ENCODE measurements at places on chromosomes 2 and 18.
A peak's percentile ranks its signal among the peaks of the same experiment; 100 is the strongest.

- peaks cover 29% of the 10 kb centered on the region for H3K4me1 ChIP-seq
- no peaks in the 10 kb centered on the region for H3K36me3 ChIP-seq
- no peak for DNase-seq
- no peak overlapping the region for H3K4me3 ChIP-seq
- H3K27me3 ChIP-seq = no peaks in the 10 kb centered on the region
Measured at GRCh38 chr2:43448822-43449110, 147.1 kb downstream of the THADA start.

- H3K4me1 ChIP-seq = peaks cover 52% of the 10 kb centered on the region
- DNase-seq = no peak
- no peaks in the 10 kb centered on the region for H3K36me3 ChIP-seq
- H3K27ac ChIP-seq = peak overlapping the region; percentile 73
- H3K4me3 ChIP-seq = peak overlapping the region; percentile 65
Measured at GRCh38 chr2:25981596-25982272, 563 bp downstream of the KIF3C start.

DNA sequence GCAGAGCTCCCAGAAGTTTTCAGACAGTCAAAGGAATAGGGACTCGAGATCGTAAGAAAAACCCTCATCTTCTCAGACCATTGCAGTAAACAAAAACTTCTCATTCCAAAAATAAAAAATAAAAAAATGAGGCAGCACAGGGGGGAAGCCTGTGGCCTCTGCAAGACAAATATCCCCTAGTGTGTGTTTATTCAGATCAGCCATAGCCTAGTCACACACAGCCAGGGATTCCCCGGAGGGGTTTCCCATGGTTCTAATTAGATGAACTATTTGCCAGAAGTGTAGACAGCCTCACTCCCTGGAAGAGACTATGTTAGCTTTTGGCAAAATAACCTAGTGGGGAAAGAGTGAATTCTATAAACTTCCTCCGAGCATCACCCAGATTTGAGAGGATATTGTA lies 122.9 kb upstream of the KLF7 start:
- no peaks in the 10 kb centered on the region for H3K36me3 ChIP-seq
- H3K4me1 ChIP-seq = peaks cover 27% of the 10 kb centered on the region
- H3K4me3 ChIP-seq = no peak overlapping the region
- DNase-seq = no peak
- H3K27ac ChIP-seq = no peak overlapping the region
- no peaks in the 10 kb centered on the region for H3K27me3 ChIP-seq

DNA sequence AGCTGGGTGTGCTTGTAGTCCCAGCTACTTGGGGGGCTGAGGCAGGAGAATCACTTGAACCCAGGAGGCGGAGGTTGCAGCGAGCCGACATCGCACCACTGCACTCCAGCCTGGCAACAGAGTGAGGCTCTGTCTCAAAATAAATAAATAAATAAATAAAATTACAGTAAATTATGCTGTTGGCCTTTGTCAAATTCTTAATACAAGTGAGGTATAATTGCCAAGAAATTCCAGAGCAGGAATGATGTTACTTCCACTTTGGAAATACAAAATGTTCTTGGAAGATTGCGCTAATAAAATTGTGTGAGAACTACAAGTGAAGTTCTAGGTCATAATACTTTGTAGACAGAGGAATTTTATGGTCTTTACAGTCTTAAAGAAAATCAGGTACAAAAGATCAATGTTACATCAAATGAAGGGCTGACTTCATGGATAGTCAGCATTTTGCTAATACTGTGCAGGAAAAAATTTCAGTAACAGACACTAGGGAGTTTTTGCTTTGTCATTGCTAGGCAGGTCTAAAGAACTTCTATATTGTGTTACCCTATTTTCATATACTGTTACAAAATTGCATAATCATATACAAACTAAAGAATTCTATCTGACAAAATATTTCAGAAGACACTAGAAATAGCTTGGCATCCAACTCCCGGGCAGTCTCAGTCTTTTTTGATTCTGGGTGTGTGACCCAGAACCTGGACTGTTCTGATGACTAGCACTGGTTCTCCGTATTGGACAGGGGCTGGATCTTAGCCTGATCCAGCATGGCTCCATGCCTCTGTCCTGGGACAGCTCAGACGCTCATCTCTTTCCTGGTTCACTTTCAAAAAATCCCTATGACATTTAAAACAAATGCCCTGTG lies 76.0 kb upstream of the STK17B start:
- no peaks in the 10 kb centered on the region for H3K27me3 ChIP-seq
- H3K27ac ChIP-seq = no peak overlapping the region
- no peak for DNase-seq

DNA sequence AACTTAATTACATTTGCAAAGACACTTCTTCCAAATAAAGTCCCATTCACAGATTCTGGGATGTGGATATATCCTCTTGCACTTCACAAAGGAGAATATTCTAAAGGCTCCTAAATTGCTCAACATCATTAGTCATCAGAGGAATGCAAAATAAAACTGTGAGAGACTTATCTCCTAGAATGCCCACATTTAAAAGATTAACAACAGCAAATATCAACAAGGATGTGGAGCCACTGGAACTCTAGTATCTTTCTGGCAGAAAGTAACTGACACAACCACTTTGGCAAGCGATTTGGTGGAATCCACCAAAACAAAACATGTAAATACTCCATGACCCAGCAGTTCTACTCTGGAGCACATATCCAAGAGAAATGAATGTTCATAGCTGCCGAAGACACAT lies 4.6 kb downstream of the NEU2 start:
- H3K4me1 ChIP-seq = no peaks in the 10 kb centered on the region
- DNase-seq = no peak
- H3K27ac ChIP-seq = no peak overlapping the region
- no peaks in the 10 kb centered on the region for H3K27me3 ChIP-seq

DNA sequence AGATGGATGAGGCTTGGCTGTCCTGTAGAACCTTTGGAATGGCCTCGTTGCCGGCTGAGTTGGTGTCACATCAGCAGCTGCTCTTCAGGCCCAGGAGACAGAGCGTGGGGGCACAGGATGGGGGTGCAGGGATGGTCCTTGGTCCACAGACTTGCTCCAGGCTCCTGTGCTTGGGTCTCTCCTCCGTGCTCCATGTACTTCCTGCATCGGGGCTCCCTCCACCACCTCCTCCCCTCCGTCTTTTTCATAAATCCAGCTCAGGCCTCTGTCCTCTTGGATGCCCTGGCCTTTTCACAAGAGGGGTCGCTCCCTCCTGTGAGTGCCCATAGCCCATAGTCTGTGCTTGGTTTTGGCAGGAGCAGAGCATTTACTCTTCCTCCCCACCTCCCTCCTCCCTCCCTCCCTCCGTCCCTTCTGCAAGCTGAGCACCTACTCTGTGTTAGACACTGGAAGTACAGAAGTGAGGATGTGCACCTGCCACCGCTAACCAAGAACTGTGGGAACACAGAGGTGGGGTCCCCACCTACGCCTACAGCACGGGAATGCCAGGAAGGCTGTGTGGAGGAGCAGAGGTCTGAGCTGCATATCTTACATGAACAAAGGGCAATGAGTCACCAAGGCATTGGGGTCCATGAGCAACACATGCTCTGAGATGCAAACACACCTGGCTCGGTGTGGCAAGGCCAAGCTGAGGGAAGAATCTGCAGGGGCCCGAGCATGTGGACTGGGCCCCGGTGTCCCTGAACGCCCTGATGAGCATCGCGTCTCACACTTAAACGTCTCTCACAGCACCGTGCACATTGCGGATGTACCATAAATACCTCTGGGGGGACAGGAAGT lies 458.7 kb upstream of the HS6ST1 start:
- H3K4me1 ChIP-seq = no peaks in the 10 kb centered on the region
- H3K36me3 ChIP-seq = no peaks in the 10 kb centered on the region
- H3K27ac ChIP-seq = no peak overlapping the region
- no peak overlapping the region for H3K4me3 ChIP-seq

DNA sequence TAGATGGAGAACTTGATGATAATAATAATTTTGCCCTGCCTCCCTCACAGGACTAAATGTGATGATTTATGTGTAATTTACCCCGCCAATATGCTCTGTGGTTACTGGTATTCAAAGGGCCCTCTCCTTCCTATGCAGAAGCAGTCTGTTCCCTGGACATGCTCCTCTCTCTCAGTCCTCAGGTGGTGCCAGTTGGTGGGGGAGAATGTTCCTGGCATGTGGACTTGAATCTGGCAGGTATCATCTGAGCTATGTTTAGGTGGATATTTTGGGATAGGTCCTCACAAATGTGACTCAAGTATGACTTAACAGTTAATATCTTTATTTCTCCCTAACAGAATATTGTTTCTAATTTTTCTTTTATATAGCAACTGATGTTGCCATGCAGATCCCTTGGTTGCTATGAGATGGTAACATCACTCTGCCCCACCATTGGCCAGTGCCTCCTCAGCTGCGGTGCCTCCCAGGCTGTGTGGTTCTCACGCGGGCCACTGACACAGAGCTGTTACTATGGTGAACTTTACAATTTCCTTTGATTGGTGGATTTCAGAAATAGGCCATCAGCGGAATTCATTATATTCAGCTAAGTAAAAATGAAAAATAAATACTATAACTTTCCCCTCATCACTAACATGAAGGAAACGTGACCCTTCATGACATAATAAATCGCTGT lies 106.7 kb upstream of the PELI1 start:
- no peak for DNase-seq
- no peaks in the 10 kb centered on the region for H3K27me3 ChIP-seq
- H3K27ac ChIP-seq = no peak overlapping the region
- no peak overlapping the region for H3K4me3 ChIP-seq
- no peaks in the 10 kb centered on the region for H3K36me3 ChIP-seq

DNA sequence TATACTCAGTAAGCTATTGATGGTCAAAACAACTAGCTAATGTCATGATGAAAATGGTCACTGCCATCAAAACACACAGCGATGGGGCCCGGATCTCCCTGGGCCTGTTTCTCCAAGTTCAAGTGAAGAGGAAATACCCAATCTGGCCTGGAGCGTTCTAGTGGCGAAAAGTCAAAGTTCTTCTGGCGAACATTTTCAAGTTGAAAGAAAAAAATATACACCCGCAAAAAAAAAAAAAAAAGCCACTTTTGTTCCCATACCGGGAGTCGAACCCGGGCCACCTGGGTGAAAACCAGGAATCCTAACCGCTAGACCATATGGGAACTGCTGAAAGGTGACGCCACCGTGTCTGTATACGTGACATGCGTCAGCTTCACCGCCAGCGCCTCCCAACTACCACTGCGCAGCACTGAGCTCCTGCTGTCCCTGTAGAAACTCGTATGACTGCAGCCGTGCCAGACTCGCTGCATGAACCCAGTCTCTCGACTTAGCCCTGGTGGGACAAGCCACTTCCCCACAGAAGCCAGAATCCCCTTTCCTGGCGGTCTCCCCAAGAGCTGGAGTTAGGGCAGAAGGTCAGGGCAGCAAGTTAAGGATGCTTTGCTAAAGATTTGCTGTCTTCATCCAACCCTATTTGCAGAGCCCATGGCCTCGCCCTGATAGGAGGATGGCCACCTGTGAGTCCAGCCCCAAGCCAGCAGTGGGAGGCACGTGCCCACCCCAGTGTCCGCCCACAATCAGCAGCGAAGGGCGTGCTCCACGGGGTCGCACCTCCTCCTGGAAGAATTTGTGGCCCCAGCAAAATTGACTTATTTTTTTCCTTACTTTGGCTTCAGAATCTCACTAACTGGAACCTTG lies 5.6 kb upstream of the IMP4 start:
- H3K36me3 ChIP-seq = peaks cover 17% of the 10 kb centered on the region
- H3K4me1 ChIP-seq = peaks cover 20% of the 10 kb centered on the region
- DNase-seq = peak; percentile 90
- no peaks in the 10 kb centered on the region for H3K27me3 ChIP-seq

- DNase-seq = no peak
- H3K4me1 ChIP-seq = peaks cover 4% of the 10 kb centered on the region
- H3K4me3 ChIP-seq = no peak overlapping the region
- no peak overlapping the region for H3K27ac ChIP-seq
Measured at GRCh38 chr2:172242961-172243360, 140.3 kb upstream of the DLX2 start.

- H3K27ac ChIP-seq = no peak overlapping the region
- H3K4me1 ChIP-seq = no peaks in the 10 kb centered on the region
- no peaks in the 10 kb centered on the region for H3K36me3 ChIP-seq
- no peak for DNase-seq
- H3K4me3 ChIP-seq = no peak overlapping the region
- no peaks in the 10 kb centered on the region for H3K27me3 ChIP-seq
Measured at GRCh38 chr18:70175216-70175615, 30.3 kb downstream of the RTTN start.

- no peaks in the 10 kb centered on the region for H3K36me3 ChIP-seq
- no peak overlapping the region for H3K27ac ChIP-seq
- no peak overlapping the region for H3K4me3 ChIP-seq
- no peak for DNase-seq
Measured at GRCh38 chr2:49306925-49307324, 152.6 kb upstream of the FSHR start.

GRCh38 chr2:41775366-41776025 lies 272.3 kb upstream of the PKDCC start:
- no peaks in the 10 kb centered on the region for H3K36me3 ChIP-seq
- DNase-seq = no peak
- H3K4me3 ChIP-seq = no peak overlapping the region
- no peak overlapping the region for H3K27ac ChIP-seq

DNA sequence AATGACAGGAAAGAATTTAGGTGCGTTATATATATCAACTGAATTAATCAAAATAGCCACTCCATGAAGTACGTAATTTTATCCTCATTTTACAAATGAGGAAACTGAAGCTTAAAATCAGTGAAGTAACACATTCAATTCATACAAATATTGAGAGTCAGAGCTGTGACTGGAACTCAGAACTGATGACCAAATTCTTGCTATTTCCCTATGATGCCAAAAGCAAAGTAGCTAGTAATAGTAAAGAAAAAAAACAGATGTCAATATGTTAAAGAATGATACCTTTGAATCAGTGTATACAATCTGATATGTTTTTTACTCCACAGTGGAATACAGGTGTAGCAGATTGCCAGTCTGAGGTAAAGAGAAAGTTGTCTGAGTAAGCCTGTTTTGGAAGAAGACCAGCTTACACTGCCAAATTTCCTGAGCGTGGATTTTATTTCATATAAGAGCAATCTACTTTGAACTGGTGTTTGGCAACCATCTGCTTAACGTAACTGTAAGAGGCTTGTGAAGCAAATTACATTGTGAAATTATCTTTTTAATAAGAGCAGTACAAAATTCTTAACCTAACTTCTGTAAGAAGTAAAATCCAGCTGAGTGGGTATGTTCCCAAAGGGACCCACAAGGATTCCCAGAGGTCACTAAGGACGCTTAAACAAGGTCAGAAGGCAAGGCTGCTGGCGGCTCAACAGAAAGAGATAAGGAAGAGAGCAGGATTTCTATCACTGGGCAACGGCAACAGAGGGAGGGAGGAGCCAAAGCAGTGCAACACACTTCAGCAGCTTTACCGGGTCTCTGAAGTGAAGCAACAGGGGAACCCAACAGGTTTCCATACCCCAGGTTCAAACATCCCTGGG lies 85.6 kb downstream of the IKZF2 start:
- DNase-seq = no peak
- peaks cover 13% of the 10 kb centered on the region for H3K4me1 ChIP-seq
- H3K27ac ChIP-seq = no peak overlapping the region
- H3K36me3 ChIP-seq = no peaks in the 10 kb centered on the region
- no peaks in the 10 kb centered on the region for H3K27me3 ChIP-seq

- no peaks in the 10 kb centered on the region for H3K36me3 ChIP-seq
- peak overlapping the region; percentile 92 for H3K27ac ChIP-seq
- H3K27me3 ChIP-seq = no peaks in the 10 kb centered on the region
Measured at GRCh38 chr2:231612109-231612455, 19.4 kb downstream of the TEX44 start.

GRCh38 chr18:63348508-63349136 lies 18.4 kb downstream of the KDSR start:
- H3K27ac ChIP-seq = no peak overlapping the region
- H3K4me1 ChIP-seq = peaks cover 30% of the 10 kb centered on the region
- peaks cover 59% of the 10 kb centered on the region for H3K36me3 ChIP-seq
- no peak for DNase-seq
- no peak overlapping the region for H3K4me3 ChIP-seq
- H3K27me3 ChIP-seq = no peaks in the 10 kb centered on the region

Measured in vagina (tissue), 2 donors.